ENCODE measurements at places on chromosomes 5 and 9.
A peak's percentile ranks its signal among the peaks of the same experiment; 100 is the strongest.

DNA sequence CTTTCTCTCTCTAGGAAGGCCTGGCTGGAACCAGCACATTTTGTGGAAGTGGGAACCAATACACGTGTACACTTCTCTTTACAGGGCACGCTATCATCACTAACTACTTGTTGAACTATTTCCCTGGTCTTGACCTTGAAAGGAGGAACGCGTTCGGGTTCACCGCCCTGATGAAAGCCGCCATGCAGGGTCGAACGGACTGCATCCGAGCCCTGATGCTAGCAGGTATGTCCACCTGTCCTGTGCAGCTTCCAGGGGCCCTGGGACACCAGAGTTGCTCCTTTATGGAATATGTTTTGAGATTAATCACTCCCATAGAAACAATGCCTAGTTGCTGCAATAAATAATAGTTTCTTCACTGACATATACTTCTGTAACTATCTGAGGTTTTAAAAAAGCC is 74.1 kb downstream of the ANKRD33B start:
- DNase-seq: no peak

- no peak for DNase-seq
These were observed 93.7 kb downstream of the OR2K2 start for GRCh38 chr9:111236332-111236731.

DNA sequence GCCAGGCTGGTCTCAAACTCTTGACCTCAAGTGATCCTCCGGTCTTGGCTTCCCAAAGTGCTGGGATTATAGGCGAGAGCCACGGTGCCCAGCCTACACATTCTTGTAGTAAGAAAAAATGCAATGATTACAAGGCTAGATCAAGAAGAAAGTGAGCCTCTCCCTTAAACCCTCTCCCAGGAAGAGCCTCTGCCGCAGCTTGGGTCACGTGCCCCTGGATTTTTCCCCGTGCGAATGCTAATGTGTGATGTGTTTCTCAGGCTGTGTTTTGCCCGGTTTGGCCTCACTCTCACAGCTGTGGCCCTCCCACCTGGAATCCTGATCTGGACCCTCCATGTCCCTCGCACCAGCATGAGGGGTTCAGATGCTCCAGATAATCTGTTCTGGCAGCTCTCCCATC is 6.9 kb downstream of the PLPP7 start:
- no peak for DNase-seq

DNA sequence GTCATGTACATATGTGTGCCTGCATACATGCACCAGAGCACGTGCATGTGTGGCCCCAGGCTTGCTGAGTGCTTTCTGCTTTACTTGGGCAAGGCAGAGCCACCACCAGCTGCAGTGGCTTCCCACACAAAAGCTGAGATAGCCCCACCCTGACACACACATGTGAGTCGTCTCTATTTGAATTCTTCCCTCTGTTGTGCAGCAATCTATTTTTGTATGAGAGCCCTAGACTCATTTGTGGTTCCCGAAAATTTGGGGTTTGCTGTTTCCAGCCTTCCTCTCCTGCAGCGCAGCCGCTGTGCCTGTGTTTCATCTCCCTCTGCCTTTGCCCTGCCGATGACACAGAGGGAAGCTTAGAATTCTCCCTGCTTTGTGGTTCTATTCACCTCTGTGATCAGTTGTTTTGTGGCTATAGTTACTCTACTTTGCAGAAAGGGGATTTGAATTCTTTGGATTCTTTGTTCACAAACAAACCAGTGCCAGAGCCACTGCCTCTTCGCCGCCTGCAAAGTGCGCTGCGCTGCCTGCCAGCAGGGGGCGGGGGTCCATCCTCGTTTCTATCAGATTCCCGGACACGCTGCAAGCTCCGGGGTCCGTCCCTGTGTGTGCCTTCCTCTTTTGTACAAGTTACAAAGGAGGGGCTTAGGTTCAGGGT is 95.8 kb upstream of the DAP start:
- peak; percentile 65 for DNase-seq

DNA sequence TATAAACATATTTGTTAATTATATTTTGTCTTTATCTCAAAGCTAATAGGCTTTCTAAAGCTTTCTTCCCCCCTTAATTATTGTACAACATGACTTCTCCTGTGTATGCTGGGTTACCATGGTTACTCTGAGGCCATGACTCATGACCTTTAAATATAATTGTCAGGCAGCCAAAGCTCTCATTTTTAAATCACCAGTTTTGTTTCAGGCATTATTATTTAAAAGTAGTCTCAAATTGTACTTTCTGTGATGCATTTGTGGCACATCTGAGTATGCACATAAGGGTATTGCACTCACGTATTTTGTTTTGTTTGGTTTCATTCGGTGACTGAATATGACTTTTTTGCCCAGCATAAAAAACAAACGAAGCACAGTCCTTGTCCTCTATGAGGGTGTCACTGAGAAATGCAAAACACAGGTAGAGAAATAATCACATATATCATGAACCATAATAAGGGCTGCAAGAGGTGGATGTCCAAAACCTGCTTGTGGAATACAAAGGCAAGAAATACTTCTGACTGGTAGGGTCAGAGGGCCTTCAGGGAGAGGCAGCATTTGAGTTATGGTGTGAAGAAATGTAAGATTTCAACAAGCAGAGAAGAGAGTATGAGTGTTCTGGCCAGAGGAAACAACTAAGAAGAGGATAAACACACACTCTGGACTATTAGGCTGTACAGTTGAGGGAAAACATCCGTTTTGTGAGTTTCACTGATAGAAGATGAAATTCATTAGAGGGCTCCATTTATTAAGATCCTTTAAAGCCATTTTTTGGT is 2.1 kb downstream of the CCDC192 start:
- no peak for DNase-seq
